ENCODE measurements at places on chromosomes 13 and 19. TPM values are rescaled to one million over a fixed set of nuclear protein-coding genes. Genes with fewer than 3 reads are reported as not detected.

YJEFN3 gene
- total RNA-seq, result 0.54 TPM

ZNF681 gene
- 2.2 TPM for total RNA-seq

CACNG7 gene
- not detected for total RNA-seq

LMTK3 gene
- total RNA-seq, result 0.54 TPM

ZNF880 gene
- total RNA-seq, result 14.0 TPM

GRCh38 chr19:41895745-41896580, 13.0 kb downstream of the ARHGEF1 start:
- DNase-seq, result no peak

- DNase-seq, result peak; percentile 46
Observed at GRCh38 chr19:47609906-47610894, 1.3 kb downstream of the BICRA start.

GRCh38 chr13:50241479-50241878, 226.2 kb downstream of the KCNRG start:
- no peak for DNase-seq

GRCh38 chr13:73717632-73718031, 416.6 kb downstream of the KLF12 start:
- no peak for DNase-seq

DNA sequence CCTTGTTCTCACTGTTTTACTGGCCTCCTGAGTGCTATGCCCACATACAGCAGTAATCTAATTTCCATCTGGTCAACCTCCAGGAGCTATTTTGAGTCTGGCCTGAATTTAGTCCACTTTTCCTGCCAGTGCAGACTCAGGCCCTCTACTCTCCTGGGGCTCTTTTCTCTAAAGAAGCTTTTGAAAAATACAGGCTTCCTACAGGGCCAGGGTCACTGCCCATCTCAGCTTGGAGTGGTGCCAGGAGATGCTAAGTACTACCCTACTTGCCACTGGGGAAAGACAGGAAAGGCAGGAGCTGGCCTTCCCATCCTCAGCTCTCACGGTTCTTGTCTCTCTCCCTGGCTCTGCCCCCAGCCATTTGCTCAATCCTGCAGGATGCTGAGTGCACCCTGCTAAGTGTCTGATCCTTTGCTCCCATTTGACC, 101.7 kb upstream of the SERP2 start:
- no peak for DNase-seq

DNA sequence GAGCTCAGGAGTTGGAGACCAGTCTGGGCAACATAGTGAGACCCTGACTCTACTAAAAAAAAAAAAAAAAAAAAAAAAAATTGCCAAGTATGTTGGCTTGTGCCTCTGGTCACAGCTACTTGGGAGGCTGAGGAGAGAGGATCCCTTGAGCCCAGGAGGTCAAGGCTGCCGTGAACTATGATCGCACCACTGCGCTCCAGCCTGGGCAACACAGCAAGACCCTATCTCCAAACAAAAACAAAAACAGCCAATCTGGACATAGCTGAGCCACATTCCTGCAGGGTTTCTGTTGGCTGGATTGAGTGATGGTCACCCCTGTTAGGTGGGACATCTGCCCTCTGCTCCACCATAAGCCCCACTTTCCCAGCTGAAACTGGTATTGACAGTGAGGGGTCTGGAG, 13.6 kb upstream of the ANGPTL8 start:
- DNase-seq, result no peak

DNA sequence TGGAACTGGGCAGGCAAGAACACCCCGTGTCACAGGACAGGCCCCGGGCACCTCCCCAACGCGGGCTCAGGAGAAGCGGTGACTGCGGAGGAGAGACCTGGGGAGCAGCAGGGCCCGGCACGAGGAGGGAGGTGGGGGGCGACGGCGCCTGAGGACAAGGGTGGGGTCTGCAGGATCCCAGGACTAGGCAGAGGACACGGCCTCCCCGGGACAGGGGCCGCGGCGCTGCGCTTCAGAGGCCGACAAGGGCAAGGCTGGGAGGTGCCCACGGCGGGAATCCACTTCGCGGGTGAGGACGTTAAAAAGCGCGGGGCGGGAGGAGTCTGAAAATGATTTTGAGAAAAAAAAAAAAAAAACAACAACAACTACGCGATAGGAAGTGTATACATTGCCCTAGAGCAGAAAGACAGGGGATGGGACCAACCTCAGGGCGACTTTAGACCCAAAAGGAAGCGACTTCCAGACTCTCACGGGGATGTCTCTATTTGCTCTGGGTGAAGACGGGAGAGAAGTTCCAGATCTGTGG, 44.9 kb downstream of the ZNF611 start:
- peak; percentile 18 for DNase-seq

GRCh38 chr13:50417597-50417996, 402.4 kb downstream of the KCNRG start:
- DNase-seq, result no peak

DNA sequence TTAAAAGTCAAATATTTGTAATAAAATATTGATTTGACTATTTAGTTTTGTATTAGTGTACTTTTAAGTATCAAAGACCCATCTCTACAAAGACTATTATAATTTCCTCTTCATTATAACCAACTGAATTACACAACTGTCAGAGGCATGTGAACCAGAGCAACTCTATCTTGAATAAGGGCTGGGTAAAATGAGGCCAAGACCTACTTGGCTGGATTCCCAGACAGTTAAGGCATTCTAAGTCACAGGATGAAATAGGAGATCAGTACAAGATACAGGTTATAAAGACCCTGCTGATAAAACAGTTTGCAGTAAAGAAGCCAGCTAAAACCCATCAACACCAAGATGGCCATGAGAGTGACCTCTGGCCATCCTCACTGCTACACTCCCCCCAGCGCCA, 36.2 kb upstream of the ATP12A start:
- DNase-seq, result no peak

All from hematopoietic multipotent progenitor cell (in vitro differentiated cells).